ENCODE measurements at places on chromosomes 3 and 15.
A peak's percentile ranks its signal among the peaks of the same experiment; 100 is the strongest.

DNA sequence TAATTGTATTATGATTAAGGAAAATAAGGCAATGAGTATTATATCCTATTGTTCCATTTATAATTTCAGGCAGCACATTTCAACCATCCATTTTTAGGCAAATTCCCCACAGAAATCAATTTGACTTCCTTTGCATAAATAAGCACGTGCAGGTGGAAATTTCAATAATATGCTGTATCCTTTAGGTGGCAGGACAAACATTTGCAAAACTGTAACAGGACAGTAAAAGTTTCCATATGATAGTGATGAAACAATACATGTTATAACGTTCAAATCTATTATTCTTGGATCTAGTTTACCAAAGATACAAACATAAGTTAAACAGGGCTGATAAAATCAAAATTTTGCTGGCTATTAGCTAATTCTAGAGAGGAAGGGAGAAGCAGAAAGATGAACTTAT lies 8.5 kb downstream of the UACA start:
- DNase-seq: no peak

DNA sequence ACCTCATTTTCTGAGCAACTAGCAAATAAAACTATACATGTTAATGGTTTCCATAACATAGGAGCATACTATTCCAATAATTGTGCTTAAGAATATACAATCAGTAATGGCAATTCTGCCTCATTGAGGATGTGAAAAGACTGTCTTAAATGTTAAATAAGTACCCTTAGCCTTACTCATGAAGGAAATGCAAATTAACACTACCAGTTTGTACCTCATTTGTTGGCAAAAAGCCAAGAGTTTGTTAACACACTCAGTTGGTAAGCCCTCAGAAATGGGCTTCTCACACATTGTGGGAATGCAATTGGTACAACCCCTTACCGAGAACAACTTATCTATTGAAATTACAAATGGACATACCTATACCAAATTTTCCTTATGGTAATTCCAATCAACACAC lies 9.2 kb upstream of the STT3B start:
- DNase-seq: peak; percentile 8

DNA sequence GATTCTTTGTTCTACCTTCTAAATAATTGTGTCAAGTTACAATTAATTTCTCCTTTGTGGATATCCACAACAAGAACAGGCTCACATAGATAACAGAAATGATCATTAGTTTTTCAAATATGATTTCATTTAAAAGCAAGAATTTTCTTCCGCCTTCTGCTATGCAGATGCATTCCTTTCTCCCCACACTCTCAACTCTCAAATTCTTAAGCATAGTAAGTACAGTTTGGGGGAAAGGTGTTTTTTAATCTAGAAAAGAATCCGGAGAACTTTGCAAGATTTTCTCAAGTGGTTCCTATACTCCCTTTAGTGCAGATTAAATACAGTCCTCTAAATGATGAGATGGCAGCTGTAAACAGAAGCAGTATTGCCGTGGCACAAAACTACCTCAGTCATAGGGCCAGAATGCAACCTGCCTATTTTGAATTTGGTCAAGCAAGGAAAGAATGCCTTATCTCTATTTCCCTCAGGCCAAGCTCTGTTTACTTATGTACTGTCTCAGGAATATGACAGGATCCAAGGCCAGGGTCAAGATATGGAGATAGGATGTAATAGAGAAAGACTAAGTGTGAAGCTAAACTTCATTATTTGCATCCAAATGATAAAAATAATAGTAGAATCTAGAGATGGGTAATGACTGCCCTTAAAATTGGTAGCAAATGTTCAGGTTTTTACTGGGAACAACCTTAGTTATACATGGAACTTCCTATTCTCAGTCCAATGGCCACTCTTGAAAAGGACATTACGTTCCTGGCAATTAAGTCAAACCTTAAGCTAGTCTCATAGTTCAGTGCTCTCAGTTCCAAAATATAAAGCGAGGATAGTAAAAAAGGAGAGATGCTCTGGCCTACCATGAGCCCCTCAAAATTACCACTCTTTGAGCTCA lies 77.3 kb upstream of the PHLDB2 start:
- DNase-seq: no peak

GRCh38 chr15:80464951-80465625 lies 60.9 kb downstream of the ARNT2 start:
- peak; percentile 37 for DNase-seq

GRCh38 chr3:116449546-116450350 lies 4.5 kb upstream of the LSAMP start:
- DNase-seq: no peak

DNA sequence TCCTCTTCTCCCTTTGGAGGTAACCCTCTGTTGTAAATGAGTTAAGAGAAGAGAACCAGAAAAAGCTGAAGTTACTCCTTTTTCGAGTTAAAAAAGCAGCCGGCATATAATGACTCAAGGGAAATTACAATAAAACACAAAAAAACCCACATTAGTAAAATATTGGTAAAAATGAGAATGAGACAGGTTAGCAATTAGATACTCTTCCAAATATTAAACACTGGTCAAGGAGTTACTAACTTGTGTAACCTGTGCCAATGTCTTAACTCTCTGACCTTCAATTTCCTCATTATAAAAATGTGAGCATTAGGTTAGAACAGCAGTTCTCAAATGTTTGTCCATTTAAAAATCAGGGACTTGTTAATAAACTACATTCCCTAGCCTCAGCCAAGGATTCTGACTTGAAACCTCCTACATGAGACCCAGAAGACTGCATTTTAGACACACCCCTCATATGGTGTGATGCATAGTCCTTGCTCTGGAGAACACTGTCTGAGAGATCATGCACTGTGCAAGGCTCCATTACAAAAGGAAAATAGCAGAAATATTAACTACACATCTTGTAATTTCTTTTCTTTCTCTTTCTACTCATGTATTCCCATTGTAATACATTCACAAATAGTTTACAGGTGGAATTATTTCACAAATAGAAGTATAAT lies 42.7 kb upstream of the TOP2B start:
- no peak for DNase-seq

- no peak for DNase-seq
These were observed 10.1 kb downstream of the UBE2E1 start for GRCh38 chr3:23815879-23816278.

GRCh38 chr3:7193269-7193668 lies 332.4 kb downstream of the GRM7 start:
- DNase-seq: no peak

GRCh38 chr3:135965129-135965505 lies 411 bp upstream of the PPP2R3A start:
- DNase-seq: peak; percentile 41

- no peak for DNase-seq
These were observed 427.3 kb downstream of the MFSD1 start for GRCh38 chr3:159229116-159229680.

DNA sequence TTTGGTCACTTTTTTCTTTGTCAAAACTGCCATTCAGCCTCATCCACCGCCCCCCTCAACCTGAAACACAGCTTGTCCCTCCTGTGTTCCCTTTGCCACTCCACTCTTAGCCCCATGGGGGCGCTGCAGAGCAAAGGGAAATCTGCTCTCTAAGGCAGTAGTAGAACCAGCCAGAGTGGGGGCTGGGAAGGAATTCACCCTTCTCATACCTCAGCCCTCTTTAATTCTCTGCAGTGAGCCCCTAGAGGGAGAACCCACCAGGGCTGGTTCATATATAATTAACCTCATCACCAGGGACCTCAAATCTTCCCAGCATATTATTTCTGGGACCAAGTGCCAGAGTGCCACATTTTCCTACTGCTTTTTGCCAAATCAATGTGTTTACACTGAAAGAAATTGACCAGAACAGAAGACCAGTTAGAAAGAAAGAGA lies 2.8 kb upstream of the BCL6 start:
- DNase-seq: no peak

DNA sequence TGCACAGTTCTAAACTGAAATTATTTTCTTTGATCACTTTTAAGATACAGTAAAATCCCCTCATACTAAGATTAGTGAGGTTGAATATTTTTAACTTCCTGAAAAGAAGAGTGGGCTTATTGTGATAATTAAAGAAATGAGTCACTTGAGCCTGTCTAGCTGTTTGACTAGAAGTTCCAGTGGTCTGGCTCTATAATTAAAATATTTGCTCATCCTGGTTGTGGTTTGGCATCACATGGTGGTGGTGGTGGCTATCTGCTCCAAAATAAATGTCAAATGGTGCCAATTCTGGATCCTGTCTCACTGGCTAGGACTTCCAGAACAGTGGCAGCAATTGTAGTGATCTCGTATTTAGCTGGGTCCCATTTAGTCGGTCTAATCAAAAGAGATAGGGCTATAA lies 8.6 kb upstream of the TEX9 start:
- no peak for DNase-seq

- DNase-seq: peak; percentile 13
These were observed 125.3 kb upstream of the THBS1 start for GRCh38 chr15:39455471-39455991.

GRCh38 chr3:112889357-112889756 lies 42.7 kb upstream of the CD200R1L start:
- DNase-seq: no peak

DNA sequence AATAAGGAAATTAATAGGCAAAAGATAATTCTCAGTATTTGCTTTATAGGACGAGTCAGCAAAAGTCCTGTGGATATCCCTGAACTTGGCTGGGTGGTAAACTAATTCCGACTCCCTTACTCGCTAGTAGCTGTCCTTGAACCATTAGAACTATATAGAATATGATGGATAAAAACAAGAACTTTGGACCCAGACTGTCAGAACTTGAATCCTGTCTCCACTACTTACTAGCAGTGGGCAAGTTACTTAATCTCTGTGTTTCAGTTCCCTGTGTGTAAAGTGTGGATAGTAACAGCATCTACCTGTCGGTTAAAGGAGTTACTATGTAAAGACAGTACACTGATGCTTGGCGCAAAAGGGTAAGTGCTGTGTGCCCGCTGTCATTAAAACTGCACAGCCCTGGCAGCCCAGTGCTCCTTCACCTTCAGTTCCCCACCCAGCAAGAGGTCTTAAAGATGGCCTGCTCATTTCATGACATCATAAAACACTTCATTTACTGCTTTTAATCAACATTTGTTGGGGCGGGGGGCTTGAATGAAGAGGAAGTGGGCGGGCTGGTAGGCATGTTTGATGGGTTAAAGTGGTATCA lies 7.3 kb downstream of the TPM1 start:
- no peak for DNase-seq

GRCh38 chr15:76187163-76187562 lies 124.1 kb downstream of the ETFA start:
- no peak for DNase-seq

DNA sequence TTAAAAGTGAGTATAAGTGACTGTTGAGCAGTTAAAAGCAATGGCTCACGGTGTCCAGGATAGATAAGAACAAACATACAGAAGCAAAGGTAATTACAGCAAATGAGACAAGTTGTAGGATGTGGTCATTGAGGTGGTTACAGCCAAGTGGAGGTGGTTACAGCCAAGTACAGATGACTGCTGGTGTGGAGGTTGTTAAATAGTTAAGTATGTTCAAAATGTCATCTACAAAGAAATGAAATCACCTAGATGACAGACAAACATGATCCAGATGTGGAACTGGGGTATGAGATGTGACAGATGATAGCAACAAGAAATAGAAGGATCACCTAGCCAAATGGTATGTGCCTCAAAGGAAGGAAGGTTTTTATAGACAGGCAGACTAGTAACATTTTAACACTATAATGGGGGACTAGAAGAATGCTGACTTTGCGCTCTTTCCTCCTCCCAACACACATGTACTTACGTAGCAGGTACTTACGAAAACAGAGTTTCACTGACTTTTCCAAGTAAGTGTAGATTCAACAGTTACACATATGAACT lies 6.8 kb upstream of the ANKRD28 start:
- DNase-seq: no peak
